ENCODE measurements at places on chromosomes 3 and 15.

DNA sequence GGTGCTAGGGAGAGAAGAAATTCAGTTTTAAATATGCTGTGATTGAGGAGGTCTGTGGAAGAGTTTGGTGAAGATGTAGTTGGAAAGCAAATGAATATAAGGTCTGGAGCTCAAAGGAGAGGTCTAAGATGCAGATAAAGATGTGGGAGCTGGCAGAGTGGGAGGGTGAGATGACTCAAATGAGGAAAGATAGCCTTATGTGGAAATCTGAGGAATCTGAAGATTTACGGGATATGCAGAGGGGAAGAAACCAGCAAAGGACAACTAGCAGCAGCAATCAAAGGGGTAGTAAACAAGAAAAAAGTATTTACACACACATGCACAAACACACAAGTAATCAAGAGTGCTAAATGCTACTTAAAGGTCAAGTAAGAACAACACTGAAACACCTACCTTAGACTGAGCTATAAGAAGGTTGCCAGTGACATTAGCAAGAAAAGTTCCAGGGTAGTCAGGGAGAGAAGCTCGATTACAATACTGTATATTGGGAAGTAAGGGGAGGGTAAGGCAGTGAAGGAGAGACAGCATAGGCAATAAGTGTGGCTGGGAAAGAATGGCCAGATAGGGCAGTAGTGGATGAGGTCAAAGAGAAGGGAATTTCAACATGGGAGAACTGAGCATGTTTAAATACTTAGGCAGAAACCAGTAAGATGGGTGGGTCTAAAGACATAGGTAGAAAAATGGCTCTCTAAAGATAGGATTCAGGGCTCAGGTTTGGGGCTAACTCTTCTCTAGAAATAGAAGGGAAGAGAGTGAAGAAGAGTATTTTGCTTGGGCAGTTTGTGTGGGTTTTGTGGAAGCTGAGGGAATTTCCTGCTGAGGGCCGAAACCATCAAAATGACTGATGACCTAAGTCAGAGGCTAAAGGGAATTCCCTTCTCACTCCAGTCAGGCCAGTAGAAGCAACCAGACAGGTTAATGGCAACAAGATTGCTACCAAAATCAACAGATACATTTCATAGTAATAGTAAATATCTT, 8.9 kb downstream of the CMTM6 start:
- no peak for DNase-seq

- DNase-seq: no peak
Observed at GRCh38 chr15:41714291-41714690, 54.1 kb downstream of the MGA start.

DNA sequence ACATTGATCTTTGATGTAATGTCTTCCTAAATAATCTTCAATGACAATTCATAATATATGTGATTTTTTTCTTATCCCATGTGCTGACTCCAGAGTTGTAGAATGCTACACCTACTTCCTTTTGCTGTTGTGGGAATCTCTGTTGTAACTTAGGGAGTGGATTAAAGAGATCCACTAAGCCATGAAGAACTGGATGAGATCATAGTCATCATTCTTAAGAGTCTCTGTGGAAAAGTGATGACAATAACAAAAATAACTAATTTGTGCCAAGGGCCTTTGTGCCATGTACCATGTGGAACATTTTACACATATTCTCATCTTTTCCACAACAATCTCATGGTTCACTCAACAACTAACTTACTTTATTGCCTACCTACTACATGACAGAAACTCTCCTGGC, 162.9 kb upstream of the PDZRN3 start:
- DNase-seq: no peak

- DNase-seq: no peak
Observed at GRCh38 chr3:197901626-197902025, 48.4 kb upstream of the RPL35A start.
